Vagina (tissue), 2 donors: ENCODE measurements at places on chromosomes 5 and 9.

GRCh38 chr5:12985142-12985541, 959.3 kb downstream of the DNAH5 start:
- DNase-seq, result no peak

DNA sequence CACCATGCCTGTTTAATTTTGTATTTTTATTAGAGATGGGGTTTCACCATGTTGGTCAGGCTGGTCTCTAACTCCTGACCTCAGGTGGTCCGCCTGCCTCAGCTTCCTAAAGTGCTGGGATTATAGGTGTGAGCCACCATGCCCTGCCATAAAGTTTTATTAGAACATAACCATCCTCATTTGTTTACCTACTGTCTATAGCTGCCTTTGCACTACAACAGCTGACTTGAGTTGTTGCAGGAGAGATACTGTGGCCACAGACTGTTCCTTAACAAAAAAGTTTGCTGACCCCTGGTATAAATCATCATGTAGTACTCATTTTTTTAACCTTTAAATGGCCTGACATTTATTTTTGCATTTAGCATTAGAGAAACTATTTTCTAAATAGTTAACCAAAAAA, 31.7 kb downstream of the SNX30 start:
- DNase-seq, result no peak

- DNase-seq, result no peak
Measured at GRCh38 chr5:130777794-130778193, 387.3 kb downstream of the HINT1 start.

DNA sequence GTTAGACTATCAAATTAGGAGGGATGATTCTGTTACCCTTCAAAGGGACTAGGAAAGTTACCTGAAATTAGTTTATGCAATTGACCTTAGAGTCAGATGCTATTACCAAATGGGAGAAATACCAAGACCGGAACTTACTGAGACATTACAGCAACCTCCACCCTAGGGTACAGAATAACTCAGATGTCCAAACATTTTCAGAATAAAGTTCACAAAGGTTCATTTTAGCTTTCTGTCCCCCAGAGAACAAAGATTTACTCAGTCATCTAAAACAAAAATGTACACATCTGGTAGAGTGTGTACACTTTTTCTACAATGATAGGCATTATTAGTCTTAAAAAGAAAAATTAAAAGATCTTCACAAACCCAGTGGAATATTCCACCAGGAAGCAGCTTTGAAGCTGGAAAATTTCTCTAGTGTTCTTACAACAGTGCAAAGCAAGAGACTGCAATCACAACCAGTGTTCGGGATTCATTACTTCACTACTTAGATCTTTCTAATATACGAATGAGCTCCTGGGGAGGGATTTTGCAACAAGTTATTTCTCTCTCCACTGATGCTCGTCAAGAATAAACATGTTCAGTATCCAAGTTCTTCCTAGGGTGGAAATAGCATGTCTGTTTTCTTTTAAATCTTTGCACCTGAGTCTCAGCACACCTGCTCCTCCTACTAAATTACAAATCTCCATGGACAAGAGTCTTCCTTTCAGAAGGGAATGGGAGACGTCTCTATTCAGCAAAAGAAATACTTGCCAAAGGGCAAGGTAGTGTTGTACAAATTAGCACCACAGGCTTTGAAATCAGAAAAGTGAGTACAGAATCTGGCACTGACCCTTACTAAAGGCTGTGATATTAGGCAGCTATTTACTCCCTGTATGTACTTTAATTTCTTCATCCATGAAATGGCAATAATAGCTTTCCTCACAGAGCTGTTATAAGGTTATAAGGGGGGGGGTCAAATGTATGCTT, 8.8 kb downstream of the ETF1 start:
- no peak for DNase-seq

DNA sequence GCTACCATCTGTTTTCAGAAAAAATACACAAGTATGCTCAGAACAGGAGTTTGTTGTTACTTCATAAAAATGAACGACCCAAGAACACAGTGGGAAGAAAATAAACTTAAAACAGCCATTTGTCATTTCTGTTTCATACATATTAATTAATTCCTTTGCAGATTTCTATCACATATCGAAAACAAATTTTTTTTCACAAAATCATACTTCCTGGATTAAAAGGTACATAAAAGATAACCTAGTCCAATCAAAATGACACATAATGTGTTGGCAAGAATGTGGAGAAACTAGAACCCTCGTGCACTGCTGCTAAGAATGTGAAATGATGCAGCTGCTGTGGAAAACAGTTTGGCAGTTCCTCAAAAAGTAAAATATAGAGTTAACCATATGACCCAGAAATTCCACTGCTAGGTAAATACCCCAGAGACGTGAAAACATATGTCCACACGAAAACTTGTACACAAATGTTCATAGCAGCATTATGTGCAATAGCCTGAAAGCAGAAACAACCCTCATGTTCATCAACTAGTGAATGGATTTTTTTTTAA, 46.0 kb downstream of the MYO10 start:
- no peak for DNase-seq
